ENCODE measurements at places on chromosomes 2 and 18. TPM values are rescaled to one million over a fixed set of nuclear protein-coding genes. Genes with fewer than 3 reads are reported as not detected.

GRCh38 chr18:25164211-25164847, 187.6 kb downstream of the ZNF521 start:
- DNase-seq, result no peak

Gene SERPINB3
- not detected for polyA plus RNA-seq

DNA sequence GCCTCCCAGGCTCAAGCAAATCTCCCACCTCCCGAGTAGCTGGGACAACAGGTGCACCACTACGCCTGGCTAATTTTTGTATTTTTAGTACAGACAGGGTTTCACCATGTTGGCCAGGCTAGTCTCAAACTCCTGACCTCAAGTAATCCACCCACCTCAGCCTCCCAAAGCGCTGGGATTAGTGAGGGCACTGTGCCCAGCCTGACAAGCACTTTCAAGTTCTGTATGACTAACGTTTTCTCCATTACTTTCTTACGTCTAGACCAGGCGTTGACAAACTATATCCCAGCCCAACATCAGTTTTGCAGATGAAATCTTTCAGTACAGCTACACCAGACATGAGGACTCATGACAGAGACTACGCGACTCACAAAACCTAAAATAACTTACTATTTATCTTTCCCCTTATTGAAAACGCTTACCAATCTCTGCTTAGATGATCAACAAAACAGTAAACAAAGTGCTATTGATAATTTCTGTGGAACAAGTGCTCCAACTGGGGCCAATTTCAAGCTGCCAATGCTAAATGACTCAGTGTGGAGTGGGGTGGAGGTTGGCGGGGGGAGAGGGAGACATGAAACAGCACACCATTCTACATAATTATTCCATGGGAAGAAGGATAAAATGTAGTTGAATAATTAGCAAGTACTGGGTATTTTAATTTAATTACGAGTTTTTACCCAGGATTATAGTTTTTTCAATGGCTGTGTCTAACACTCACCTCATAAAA, 59.1 kb downstream of the SAP130 start:
- DNase-seq, result no peak

Gene SCYGR7
- not detected for polyA plus RNA-seq

- DNase-seq, result no peak
Measured at GRCh38 chr2:238168196-238169047, 9.7 kb downstream of the ERFE start.

Gene AMER3
- 0.06 TPM for polyA plus RNA-seq

- DNase-seq, result peak; percentile 44
Measured at GRCh38 chr2:7725171-7725849, 808.1 kb downstream of the RNF144A start.

Gene SERPINB2
- 0.24 TPM for polyA plus RNA-seq

- no peak for DNase-seq
Measured at GRCh38 chr2:47179388-47179787, 24.3 kb upstream of the STPG4 start.

DNA sequence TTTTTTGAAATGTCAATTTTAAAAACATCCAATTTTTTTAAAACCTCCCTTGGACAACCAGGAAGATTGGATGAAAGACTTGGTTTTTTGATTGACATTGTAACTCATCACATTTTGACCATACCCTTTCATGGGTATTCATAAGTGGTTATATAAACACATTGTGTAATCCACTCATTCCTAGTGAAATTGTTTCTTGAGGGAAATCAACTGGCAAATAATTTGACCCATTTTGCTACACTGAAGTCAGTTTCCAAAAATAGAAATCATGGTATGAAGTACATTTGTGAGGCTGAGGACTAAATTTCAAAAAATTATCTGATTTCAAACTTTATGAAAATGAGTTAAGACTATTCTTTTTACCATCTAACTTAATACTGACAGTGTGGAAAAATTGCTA, 31.5 kb downstream of the FBXO48 start:
- DNase-seq, result peak; percentile 39

Gene CCBE1
- polyA plus RNA-seq, result 105 TPM

- no peak for DNase-seq
Measured at GRCh38 chr2:74603282-74604000, 44.7 kb downstream of the M1AP start.

Gene GTF2A1L
- polyA plus RNA-seq, result 0.85 TPM

GRCh38 chr2:39062320-39062719, 58.5 kb downstream of the SOS1 start:
- DNase-seq, result no peak

Gene CDH20
- polyA plus RNA-seq, result 0.39 TPM

Gene PARD3B
- polyA plus RNA-seq, result 16.9 TPM

Gene NT5C1B
- 1.3 TPM for polyA plus RNA-seq

DNA sequence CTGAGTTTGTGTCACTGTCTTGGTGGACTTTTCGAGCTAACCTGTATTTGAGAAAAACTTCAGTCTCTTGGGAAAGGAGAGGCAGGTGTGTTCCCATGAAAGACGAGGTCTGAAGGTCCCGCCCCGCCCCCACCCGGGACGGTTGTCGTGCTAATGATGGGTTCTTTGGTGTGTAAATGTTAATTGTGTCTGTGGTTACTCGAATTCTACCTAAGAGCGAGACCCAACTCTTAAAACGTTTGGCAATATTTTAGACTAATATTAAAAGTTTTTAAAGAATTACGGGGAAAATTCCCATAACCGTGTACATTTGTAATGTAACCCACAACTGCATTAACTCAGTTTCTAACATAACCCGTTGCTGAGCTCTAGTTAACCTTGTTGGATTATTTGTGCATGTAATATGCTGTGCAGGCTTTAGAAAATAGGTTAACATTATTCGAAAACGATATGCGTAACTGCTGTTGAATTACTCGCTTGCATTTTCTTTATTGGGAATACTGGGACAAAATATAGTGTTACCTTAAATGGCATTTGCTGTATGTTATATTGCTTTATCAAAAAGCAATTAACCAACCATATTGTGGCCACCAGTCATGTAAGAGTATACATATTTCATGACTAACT, 833 bp downstream of the EPB41L5 start:
- DNase-seq, result no peak

DNA sequence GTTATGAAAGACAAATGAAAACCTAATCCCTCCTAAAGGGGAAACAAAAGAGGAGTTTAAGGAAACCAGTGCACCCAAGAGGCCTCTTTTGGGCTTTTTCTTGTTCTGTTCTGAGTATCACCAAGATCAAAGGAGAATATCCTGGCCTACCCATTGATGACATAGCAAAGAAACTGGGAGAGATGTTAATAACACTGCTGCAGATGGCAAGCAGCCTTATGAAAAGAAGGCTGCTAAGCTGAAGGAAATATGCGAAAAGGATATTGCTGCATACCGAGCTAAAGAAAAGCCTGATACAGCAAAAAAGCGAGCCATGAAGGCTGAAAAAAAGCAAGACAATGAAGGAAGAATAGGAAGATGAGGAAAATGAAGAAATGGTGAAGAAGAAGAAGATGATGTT, 23.6 kb upstream of the STAT4 start:
- DNase-seq, result no peak

- no peak for DNase-seq
Measured at GRCh38 chr18:44123743-44124142, 556.9 kb upstream of the SETBP1 start.

DNA sequence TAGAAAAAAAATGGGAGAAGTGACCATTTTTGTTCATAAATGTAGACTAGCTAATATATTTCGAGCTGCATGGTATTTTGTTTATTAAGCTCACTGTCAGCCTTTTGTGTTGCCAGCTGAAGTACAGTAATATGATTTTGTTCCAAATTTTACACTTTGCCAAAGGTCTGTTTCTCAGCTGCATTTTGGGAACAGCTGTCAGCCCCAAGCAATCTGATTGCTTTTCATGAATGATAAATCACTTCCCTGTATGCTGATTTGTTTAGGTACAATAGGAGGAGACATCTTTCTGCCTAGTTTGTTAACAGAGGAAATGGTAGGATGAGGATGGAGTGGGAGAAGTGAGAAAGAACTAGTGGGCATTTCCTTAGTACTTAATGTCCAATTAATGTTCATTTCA, 79.3 kb downstream of the NABP1 start:
- DNase-seq, result no peak

GRCh38 chr2:1638281-1638860, 105.9 kb downstream of the PXDN start:
- no peak for DNase-seq

Gene ZNF521
- polyA plus RNA-seq, result 43.0 TPM

GRCh38 chr2:96325884-96326255, 753 bp downstream of the ITPRIPL1 start:
- DNase-seq, result no peak

DNA sequence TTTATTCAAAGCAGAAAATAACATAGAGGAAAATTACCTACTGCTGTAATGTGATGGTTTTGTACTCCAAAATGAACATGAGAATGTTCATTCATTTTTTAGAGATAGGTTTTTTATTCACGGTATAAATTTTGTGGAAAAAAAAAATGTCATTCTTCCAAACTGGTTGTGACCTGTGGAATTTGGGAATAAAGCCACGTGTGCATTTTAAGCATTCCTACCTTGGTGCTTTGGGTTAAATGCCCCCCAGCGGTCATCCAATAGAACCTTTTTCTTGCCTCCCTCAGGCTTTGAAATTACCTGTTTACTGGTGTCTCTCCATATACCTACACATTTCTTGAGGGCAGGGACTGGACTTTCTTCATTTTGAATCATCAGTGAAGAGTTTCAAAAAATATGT, 740.7 kb downstream of the DPP10 start:
- DNase-seq, result no peak

DNA sequence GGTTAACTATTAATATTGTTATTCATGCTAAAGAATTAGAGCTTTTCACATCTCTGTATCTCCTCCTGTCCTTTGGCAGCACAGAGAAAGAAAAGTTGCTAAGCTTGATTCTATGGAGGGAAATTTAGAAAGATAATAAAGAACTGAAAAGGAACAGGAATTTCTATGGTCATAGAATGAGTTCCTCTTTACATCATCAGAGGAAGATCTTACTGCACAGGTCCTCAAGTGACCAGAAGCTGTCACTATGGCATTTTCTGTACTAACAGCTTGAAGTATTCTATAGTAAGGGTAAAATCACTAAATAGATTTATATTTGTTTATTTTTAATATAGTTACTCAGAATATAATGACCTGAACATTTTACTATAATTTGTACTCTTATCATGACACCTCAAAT, 6.0 kb upstream of the PRKD3 start:
- no peak for DNase-seq

Gene STAT4
- 4.9 TPM for polyA plus RNA-seq

Gene IDH1
- polyA plus RNA-seq, result 87.5 TPM

GRCh38 chr2:100730290-100730868, 89.6 kb upstream of the NPAS2 start:
- no peak for DNase-seq

DNA sequence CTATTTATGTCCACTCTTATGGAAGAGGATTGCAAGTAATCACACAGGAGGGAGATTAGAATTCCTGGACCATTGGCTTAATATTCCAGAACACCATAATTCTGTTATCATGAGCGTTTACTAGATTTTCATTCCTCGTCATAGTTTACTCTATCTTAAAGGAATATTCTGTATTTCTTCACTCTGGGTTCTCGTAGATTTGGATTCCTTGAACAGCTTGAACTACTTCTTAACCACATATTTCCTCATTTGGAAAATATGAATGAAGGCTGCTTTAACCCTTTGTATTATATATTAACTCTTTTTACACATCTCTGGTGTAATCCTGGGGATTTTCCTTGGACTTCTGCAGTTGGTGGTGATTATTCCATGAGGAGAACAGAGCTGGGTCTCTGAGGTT, 46.3 kb upstream of the CCBE1 start:
- peak; percentile 52 for DNase-seq

GRCh38 chr2:179861416-179862067, at the start of gene ZNF385B:
Gene ZNF385B (minus strand): TSS chr2:179861612.
- DNase-seq, result no peak

- DNase-seq, result peak; percentile 4
Measured at GRCh38 chr2:138275881-138276280, 225.7 kb upstream of the SPOPL start.

- DNase-seq, result peak; percentile 23
Measured at GRCh38 chr2:28810384-28811285, at the start of gene SPDYA. Gene SPDYA (plus strand): TSS chr2:28810834. CDS start chr2:28816015, 5,181 bp downstream.

DNA sequence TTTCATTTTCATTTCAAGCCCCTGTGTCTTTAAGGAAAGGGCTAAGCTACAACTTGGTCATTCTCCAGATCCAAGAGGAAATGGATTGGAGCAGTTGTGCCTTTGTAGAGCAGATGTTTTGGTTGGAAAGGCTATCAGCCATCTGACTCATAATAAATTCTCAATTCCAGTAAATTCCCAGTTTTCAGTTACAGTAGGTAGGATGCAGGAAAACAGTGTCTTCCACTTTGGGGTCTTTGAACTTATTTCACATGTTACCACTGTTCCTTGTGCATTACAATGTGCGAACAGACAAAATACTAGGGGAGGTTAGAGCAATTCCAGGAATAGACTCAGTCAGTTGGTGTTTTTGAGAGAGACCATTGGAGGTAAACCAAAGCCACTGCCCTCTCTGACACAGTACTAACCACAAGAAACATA, 211.9 kb downstream of the BABAM2 start:
- no peak for DNase-seq

DNA sequence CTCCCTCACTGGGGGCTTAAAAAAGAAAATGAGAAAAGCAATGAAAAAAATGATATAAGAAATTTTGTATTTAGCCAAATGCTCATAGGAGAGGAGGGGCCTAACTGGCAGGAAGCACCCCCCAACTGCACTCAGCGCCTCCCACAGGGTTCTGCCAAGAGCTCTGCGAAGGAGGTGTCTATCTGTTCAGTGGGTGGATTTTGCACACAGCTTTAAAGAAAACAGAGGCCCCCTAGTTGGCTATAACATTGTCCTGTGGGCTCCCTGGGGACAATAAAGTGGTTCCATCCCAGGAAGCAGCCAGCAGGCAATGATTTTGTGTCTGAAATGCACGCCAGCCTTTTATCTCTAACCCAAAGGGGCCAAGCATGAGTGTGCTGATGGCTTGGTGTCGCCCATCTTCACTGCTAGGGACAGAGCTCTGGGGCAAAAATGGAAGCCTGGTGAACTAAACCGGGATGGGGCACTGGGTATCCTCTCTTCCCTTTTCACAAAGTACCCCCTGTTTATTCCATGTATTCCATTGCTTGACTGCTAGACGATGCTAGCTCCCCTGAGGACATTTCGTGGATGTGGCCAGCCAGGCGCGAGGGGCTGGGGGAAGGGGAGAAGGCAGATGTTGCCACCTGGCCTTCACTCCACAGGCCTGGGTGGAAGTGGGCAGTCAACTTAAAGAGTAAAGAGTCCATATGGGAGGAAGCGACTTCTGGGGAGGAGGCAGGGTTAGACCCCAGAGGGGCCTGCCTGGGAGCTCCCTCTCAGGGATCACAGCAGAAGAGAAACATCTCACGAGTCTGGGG, 205.7 kb downstream of the CYP26B1 start:
- no peak for DNase-seq

Gene KCTD1
- polyA plus RNA-seq, result 18.8 TPM

Gene RTP5
- not detected for polyA plus RNA-seq

Data from right lung (tissue), 10 donors.